Activated CD4-positive, alpha-beta T cell treated with anti-CD3 and anti-CD28 coated beads, Interleukin-2, amount 50 U/mL, for 24 hours (primary cell): ENCODE measurements at places on chromosomes 11 and 22.

DNA sequence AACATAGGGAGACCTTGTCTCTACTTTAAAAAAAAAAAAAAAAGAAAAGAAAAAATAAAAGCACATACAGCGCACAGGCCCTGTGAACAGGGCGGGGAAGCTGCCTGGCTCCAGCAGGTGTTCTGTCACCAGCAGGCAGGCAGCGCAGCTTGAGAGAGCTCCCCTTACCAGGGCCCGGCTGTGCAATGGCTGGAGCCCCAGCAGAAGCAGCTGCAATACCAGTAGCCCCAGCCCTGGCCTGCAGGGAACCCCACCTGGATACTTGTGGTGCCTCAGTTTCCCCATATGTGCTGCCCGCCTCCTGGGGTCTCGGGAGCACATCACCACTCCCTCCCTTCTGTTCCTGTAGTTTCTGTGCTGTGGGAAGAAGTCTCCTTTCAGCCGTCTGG, 12.3 kb downstream of the TSPAN32 start:
- DNase-seq: no peak

GRCh38 chr11:107819361-107820014, 39.1 kb downstream of the SLC35F2 start:
- no peak for DNase-seq

DNA sequence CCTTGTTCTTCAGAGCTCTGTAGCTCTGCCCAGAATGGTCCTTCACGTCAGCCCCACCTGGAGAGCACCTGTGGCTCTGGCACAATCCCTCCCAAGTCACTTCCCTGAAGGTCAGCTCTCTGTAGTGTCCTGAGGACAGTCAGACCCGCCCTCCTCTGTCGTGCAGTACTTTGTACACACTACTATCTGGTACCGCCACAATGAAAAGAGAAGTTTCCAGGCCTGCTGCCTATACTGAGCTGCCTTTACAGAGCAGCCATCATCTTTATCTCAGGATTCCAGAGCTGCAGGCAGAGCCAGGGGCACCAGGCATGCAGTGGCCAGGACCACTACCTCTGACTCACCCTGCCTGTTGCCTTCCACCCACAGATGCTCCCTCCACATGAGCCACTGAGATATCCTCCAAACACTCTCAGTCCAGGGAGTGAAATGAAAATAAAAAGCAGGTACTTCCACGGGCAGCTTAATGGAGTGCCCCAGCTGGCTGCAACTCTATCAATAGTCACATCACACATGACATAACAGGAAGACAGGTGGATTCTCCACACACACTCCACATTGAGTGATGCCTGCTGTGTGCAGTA, 7.3 kb downstream of the PACSIN2 start:
- DNase-seq: no peak

GRCh38 chr11:46455834-46456233, 64.3 kb upstream of the CHRM4 start:
- DNase-seq: no peak

DNA sequence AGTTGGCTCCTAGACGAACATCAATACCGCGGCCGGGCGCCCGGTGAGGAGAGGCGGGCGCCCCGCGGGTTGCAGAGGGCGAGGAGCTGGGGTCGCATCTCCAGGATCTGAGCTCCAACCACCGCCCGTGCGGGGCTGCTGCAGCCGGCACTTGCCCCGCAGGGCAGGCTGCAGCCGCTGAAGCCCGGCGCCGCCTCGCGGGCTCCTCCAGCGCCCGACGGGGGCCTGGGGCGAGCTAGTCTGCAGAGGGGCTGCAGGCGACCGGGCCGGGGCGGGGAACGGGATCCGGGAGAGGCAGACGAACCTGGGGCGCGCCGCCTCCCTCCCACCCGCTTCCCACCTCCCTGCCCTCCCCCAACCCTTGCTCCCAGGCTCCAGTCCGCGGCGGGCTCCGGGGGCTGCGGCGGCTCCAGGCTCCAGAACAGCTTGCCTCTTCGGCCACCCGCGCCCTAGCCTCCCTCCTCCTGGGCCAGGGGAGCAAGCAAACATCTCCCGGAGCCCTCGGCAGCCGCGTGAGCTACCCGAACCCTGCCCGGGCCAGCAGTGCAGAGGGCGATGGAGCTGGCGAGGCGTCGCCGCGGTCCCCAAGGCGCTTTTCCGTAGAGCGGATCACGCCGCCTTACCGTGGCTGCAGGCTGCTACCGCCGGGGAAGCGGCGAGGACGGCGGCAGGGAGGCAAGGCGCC, 802 bp downstream of the TENM4 start:
- DNase-seq: no peak
